ENCODE measurements at places on chromosomes 2 and 18.

DNA sequence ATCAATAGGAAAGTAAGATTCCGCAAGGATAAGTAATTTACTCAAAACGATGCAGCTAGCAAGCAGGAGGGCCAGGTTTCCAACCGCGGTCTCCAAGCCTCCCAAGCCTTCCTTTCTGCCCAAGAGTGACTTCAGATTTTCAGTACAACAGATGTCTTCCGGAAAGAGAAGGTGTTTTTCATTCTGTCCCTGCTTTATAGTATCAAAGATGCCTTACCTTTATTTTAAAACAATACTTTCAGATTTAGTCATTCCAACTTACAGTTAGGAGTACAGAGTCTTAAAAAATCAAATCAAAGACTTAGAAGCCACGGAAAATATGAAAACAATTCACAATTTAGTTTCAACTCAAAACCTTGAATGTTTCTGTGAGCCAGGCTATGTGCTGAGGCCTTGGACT lies 43.6 kb downstream of the CYB5A start:
- no peak for DNase-seq

DNA sequence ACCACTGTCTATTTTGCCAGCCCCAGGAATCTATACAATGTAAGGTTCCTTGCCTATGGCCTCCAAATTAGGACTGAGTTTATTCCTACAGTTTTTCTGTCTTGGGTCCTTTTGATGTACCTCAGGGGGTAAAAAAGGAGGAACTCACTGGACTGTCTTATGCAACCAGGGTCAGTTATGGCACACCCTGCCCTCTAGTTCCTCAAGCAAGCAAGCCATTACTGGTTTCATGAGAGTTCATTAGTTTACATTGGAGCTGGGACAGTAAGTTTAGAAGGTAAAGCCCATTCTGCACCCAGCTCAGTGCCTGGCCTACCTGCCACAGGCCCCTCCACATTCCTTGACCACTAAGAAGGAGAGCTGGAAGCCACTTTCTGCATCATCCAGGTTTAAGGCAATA lies 68.7 kb upstream of the WIPF1 start:
- no peak for DNase-seq

DNA sequence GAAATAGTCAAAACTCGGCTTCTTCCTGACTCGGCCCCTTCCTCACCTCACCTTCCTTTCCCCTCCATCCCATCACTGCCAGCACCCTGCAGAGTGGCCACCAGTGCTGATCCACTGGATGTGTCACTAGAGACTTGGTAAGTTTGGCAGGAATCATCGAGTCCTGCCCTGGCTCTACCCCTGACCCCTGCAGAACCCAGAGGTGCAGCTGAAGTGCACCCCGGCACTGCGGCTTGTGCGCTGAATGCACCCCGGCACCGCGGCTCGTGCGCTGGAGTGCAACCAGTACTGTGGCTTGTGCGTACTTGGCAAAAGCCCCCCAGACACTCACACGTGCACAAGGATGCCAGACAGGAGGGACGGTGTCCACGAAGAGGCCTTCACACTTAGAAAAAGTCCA lies 206.5 kb downstream of the SNTG2 start:
- DNase-seq, result no peak

- DNase-seq, result peak; percentile 90
Observed at GRCh38 chr2:234949762-234950434, 1.9 kb upstream of the SH3BP4 start.

- no peak for DNase-seq
Observed at GRCh38 chr2:203261326-203262159, 22.7 kb downstream of the CYP20A1 start.

DNA sequence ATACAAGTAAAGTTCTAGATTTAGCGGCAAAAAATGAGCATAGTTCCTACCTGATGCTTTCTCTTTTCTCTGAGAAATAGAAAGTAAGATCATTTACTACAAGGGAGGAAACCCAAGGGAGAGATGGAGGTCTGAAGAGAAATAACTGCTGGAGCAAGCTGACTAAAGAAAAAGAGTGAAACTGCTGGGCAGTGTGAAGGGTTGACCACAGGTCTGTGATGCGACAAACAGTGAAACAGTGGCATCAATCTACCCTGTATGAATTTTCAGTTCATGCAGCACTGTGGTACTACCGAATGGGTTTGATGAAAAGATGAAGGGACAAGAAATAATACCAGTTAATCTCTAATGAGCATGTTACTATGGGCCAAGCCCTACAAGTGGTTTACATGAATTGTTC lies 52.2 kb downstream of the CUL3 start:
- DNase-seq, result no peak

DNA sequence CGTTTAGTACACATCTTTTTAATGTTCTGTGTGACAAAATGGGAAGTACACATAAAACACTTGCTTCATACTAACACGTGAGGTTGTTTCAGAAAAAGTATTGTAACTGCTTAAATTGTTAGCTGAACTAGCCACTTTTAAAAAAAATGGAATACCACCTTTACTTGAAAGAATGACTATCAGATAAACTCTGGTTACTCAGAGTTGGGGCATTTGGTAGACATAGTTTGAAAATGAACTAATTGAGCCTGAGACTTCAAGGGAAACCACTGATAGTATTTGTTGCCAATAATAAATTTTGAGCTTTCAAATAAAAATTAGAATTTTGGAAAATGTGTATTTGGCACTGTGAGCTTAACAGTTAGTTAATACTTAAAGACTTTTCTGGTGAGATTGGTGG lies 103.0 kb upstream of the FBXO11 start:
- DNase-seq, result no peak

- DNase-seq, result no peak
Observed at GRCh38 chr2:137287913-137288639, 522.7 kb downstream of the THSD7B start.

DNA sequence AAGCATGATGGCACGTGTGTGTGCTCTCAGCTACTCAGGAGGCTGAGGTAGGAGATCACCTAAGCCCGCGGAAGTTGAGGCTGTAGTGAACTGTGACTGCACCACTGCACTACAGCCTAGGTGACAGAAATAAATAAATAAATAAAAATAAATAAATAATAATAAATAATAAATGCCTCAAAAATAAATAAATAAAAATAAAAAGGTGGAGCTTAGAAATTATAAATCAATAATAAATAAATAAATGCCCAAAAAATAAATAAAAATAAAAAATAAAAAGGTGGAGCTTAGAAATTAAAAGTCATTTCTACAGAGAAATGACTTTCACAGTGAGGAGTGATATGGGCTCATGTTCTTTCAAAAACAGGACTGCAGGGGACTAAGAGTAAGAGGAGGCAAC lies 6.0 kb upstream of the MALL start:
- DNase-seq, result no peak

GRCh38 chr18:74773171-74773624 lies 175.5 kb downstream of the ZNF407 start:
- no peak for DNase-seq

- DNase-seq, result no peak
Observed at GRCh38 chr2:136055929-136056688, 61.8 kb downstream of the CXCR4 start.

GRCh38 chr2:14082640-14083039 lies 549.9 kb upstream of the LRATD1 start:
- DNase-seq, result no peak

- no peak for DNase-seq
Observed at GRCh38 chr2:237164474-237165042, 78.9 kb downstream of the COPS8 start.

DNA sequence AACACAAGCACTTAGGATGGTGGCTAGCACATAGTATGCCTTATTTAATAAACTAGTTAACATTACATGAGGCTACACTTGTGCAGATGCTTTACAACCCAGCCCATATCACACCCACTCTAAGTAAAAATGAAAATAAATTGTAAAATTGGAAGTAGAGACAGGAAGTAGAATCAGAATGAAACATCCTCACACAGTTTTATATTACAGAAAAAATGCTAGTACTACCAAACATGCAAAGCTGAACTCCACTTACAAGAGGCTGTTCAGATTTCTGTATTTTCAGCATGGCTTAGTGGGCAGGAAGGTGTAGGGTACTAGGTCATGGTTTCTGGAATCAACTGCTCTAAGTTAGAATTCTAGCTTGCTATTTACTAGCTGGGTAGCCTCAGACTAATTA lies 18.2 kb upstream of the CRIM1 start:
- no peak for DNase-seq

DNA sequence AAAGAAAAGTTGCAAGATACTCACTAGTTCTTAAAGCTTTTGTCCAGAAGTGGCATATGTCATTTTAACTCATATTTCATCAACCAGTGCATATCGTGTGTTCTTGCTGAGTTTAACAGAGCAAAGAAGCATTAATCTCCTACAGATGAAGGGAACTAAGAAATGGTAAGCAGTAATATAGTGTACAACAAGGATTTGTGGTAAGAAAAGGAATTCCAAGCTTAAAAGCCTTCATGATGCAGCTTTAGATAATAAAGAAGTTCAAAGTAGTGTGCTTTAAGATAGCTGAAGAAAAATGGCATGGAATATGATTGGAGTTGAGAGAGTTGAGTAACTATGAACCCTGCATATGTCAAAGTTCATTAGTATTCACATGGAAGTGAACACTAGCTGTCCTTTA lies 649.8 kb upstream of the FSHR start:
- no peak for DNase-seq

- peak; percentile 18 for DNase-seq
Observed at GRCh38 chr2:73716543-73717250, 20.4 kb downstream of the TPRKB start.

- DNase-seq, result no peak
Observed at GRCh38 chr18:21745231-21745630, 4.6 kb downstream of the MIB1 start.

DNA sequence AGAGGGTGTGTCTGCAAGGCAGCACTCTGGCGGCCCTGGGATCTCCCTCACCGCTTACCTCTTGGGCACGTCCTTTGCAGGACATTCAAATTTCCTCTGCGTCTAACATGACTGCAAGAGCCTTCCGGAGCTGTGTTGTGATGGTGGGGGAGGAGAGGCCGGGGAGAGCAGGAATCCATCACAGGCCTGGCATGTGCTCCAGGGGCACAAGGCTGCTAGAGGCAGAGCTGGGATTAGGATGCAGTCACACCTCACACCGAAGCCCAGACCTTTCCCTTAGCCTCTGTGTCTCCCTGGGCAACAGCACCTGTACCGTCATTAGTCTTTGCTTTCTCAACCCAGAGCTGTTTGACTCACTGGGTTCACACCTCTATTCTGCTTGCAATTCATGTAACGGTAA lies 111.3 kb downstream of the CMPK2 start:
- no peak for DNase-seq

DNA sequence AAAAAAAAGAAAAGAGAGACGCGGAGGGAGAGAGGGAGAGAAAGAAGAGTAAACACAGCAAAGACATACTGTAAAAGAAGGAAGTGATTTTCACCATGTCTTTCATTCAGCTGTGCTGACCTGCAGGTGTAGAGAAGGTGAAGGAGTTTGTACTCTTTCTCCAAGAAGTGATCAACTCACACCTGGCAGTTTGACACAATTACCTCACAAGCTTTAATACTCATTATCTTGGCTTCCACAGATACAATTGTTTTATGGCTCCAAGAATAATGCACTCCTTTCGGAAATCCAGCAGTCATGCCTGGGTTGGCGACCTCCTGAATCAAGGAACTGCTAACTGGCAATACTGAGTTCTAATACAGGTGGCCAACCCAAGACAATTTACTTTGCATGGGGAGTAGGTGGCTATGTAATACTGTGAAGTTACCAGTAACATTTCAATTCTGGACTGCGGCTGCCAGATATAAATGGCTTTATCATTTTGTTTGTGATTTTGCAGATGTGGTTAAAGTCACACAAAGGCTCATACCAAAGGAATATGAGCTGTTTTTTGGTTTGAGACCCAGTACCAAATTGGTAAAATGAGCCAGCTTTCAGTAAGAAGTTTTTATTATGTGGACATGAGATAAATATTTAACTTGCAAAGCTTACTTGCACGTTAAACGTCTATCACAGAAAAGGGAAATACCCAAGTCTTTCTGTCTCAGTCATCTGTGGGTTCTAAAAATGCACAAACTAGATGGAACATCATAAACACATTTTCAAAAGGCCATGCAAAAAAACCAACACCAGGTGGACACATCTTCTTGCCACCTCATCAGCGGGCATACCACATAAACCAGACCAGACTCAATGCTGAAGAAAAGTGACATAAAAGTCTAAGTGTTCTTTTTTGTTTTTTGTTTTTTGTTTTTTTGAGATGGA lies 69.3 kb downstream of the NCKAP5 start:
- no peak for DNase-seq
